ENCODE measurements at places on chromosomes 3 and 15. TPM values are rescaled to one million over a fixed set of nuclear protein-coding genes. Genes with fewer than 3 reads are reported as not detected.

DNA sequence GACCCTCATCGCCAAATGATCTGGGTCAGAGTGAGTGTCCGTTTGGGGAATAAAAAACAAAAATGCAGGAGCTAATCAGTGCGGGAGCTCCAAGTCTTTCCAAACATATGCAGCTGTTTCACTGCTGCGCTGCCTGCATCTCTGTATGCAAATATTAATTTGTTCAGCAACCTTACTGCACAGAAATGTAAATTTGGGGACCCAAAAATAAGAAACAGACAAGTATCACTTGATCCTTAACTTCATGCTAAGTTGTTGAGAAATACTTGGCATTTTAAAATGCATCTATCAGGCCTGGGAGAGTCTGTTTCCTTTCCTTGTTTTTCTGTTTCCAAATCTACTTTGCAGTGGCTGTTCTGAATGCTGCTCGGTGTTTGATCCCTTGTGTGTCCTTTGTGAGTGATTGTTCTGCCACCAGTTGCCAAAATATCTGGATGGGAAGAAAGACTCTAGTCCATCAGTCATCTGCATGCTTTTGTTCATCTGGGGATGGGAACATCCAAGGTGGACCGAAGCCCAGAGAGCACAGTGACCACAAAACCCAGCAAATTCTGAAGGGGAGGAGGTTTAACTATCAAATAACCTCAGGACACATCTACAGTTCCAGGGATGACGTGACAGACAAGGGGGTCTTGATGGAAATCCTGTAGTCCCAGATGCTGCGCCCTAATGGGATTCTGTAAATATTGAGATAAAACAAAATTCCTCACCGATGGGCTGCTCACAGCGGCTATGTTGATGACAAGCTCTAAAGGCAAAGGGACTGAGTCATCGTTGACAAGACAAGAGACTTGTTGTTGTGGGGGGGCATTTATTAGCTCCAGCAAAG is 199.5 kb upstream of the WNT5A start:
- no peak overlapping the region for H3K4me3 ChIP-seq
- H3K4me1 ChIP-seq: no peaks in the 10 kb centered on the region
- H3K36me3 ChIP-seq: no peaks in the 10 kb centered on the region
- H3K27me3 ChIP-seq: no peaks in the 10 kb centered on the region
- no peak overlapping the region for H3K27ac ChIP-seq

SAMD7 gene
- not detected for total RNA-seq

MASP1 gene
- 80.7 TPM for total RNA-seq

GRCh38 chr3:170350515-170351413 is 6.8 kb upstream of the SKIL start:
- no peak for DNase-seq
- H3K36me3 ChIP-seq: no peaks in the 10 kb centered on the region
- no peaks in the 10 kb centered on the region for H3K27me3 ChIP-seq
- H3K27ac ChIP-seq: no peak overlapping the region

DNA sequence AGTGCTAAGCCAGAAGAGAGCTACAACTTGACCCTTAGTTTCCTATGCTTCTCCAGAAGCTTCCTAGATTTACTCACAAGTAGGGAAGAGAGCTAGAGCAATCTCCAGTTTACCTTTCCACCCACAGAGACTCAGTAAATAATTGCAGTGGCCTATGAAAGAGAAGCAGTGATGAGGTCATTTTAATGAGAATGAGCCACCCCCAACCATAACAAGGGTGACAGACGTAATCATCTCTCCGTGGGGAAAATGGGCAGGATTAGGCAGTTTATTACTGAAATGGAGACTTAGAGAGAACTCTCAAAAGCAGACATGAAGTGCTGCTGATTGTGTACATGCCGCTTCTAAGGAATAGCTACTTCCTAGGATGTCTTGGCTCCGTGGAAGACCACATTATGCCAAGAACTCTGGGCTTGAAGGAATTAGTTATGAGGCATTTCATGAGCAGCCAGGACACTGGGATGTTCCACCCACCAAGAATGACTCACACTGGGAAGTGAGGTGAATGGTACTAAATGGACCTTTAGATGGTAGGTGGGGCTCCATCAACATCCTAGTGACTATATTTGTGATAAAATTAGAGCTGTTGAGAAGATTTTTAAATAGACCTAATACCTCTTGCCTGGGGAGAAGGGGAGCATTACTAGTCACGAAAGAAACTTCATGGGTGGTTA is 160.9 kb downstream of the EDEM1 start:
- H3K27me3 ChIP-seq: no peaks in the 10 kb centered on the region
- no peak for DNase-seq
- H3K4me3 ChIP-seq: no peak overlapping the region
- H3K36me3 ChIP-seq: no peaks in the 10 kb centered on the region
- no peaks in the 10 kb centered on the region for H3K4me1 ChIP-seq
- H3K27ac ChIP-seq: no peak overlapping the region

DNA sequence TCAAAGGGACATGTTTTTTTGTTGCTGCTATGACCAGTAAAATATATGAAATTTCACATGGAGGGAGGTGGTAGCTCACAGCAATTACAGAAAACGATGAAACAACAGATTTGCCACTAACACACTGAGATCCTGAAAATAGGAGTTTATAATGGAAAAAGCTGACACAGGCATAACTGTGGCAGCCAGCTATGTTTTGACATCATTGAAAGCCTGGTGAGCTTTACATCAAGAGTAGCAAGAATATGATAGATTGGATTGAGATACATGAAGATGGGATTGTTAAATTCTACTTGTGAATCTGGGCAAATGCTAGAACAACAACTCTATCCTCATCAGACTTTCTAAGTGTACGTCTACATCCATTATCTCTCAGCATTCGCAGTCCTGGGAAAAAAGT is 760.7 kb downstream of the GRM7 start:
- H3K27ac ChIP-seq: no peak overlapping the region
- H3K36me3 ChIP-seq: no peaks in the 10 kb centered on the region
- no peak for DNase-seq
- H3K4me1 ChIP-seq: no peaks in the 10 kb centered on the region

TLR9 gene
- total RNA-seq: 0.14 TPM

All from uterus (tissue), 4 donors.